ENCODE measurements at places on chromosomes 1 and 21.

GRCh38 chr1:48227165-48228013 is 4.9 kb downstream of the SLC5A9 start:
- peak; percentile 38 for DNase-seq

DNA sequence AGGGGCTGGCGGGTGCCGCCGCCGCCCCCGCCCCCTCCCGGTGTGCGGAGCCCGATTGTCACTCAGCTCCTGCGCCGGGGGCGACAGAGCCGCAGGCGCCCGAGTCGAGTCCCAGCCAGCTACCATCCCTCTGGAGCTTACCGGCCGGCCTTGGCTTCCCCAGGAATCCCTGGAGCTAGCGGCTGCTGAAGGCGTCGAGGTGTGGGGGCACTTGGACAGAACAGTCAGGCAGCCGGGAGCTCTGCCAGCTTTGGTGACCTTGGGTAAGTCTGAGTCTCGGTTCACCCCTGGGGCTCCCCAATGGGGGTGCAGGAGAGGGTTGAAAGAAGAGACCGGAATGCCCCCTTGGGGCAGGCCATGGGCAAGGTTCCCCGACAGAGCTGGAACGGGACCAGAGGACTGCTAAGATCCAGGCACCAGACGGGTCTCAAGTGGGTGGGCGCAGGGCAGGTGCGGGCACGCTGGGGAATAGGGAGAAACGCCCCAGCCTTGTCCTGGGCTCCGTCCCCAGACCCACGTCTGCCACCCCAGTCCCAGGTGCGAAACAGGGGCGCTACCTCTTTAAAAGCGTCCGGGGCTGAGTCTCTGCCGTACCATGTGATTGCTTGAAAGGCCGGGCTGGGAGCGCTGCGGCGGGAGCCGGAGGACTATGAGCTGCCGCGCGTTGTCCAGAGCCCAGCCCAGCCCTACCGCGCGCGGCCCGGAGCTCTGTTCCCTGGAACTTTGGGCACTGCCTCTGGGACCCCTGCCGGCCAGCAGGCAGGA is at the start of gene ADORA1:
Gene ADORA1 (plus strand): TSS at position 61 of the 765 bp plus-strand sequence. CDS start 1,116 bp downstream, outside the sequence.
- DNase-seq, result no peak

- DNase-seq, result no peak
Measured at GRCh38 chr1:219837274-219837993, 90.9 kb downstream of the SLC30A10 start.

- no peak for DNase-seq
Measured at GRCh38 chr1:232844791-232845190, 39.6 kb downstream of the MAP10 start.

DNA sequence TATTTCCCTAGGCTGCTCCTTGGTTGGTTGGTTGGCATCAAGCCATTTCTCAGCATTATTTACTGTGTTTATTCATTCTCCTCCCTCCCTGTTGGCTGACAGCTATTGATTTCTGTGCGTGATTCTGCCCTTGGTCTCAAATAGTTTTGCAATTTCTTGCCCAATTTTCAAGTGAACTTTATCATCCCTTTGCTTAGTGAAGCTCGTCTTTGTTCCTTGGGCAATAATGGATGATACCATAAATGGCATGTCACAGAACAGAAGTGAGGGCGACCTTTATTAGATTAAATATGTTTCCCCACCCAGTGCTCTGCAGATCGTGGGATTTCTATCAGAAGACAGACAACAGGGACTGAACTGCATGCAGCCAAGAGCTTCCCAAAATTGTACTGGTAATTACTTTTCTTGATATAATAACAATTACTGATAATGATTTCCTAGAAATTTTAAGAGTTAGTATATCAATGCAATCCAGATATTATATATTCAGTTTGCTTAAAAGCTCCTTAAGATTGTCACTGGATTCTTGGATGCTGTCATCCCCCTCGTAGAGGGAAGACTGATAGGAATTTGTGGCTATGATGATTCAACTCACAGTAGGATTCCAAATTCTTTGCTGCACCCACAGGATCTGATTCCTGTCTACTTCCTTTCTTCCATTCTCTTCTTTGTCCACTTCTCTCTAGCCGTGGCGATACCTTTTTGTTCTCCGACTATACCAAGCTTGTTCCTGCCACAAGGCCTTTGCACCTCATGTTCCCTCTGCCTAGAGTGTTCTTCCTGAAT is 122.1 kb upstream of the KAZN start:
- no peak for DNase-seq

DNA sequence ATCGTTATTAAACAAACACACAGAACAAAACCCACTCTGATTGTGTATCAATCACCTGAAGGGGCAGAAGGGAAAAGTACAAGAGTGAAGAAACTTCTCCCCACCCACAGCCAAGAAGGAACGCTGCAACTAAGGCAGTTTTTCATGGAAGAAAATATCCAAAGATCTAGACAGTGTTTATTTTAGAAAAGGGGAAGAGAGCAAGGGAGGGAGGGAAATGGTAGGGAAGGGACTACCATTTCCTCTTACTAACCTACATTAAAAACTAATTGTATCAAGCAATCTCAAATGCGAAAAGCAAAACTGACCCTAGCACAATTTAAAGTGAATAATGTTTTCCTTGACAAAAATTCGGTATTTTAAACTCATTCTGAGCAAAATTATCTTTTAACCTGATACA is 3.5 kb downstream of the NRIP1 start:
- no peak for DNase-seq

DNA sequence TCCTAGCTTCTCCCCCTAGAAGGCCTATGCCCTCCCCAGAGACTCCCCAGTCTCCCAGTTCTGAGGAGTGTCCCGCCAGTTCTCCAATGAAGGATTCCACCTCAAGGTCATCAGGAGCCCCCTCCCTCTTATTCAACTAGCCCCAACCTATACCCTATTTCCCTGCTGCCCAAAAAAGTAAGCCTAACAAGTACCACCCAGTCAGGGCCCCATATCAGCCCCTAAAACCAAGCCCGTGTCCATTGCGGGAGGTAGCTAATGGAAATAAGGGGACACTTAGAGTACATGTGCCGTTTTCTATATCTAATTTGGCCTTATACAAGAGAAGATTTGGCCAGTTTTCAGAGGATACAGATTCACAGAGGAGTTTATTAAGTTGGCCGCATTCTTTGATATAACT is 416.2 kb downstream of the MATN1 start:
- no peak for DNase-seq

- DNase-seq, result no peak
Measured at GRCh38 chr1:172360511-172360910, 60.0 kb upstream of the C1orf105 start.

- DNase-seq, result no peak
Measured at GRCh38 chr1:246875041-246876026, 56.4 kb downstream of the AHCTF1 start.

- no peak for DNase-seq
Measured at GRCh38 chr1:5734414-5734813, 257.8 kb downstream of the NPHP4 start.

DNA sequence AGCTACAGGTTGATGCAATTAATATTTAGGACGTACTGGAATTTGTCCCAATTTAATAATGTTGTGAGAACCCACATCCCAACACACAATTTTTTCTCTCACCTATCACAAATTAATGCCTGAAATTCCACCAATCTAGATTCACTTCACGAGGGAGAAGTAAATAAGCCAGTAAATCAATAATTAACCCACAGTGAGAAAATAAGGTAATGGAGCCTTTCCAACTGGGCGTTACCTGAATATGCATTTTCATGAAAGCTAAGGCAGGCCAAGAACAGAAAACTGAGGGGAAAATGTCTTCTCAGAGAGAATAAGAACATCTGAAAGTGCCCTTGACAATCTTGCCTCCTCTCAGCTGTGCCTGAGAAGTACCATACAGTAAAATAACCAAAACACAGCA is 240.8 kb upstream of the NR5A2 start:
- DNase-seq, result no peak

DNA sequence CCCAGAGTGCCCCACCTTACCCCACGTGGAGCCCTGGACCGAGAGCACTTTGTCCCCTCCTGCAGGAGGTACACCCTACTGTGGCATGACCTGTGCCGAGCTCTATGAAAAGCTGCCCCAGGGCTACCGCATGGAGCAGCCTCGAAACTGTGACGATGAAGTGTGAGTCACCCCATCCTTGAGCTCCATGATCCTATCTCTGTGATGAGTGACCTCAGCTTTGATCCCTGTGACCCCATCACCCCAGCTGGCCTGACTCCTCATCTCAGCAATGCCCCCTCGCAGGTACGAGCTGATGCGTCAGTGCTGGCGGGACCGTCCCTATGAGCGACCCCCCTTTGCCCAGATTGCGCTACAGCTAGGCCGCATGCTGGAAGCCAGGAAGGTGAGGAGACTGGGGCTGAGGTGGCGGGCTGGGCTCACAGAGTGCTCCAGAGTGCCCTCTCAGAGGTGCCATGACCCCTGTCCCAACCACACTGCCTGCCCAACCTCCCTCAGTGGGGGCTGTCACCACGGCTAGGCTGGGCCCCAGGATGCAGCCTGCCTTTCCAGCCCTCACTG is 16.2 kb upstream of the MPL start:
- no peak for DNase-seq

GRCh38 chr21:45045481-45045880 is 28.9 kb upstream of the ADARB1 start:
- DNase-seq, result no peak

- no peak for DNase-seq
Measured at GRCh38 chr1:54230507-54231339, 30.8 kb downstream of the MRPL37 start.

GRCh38 chr1:63454269-63454668 is 68.8 kb downstream of the ITGB3BP start:
- no peak for DNase-seq

DNA sequence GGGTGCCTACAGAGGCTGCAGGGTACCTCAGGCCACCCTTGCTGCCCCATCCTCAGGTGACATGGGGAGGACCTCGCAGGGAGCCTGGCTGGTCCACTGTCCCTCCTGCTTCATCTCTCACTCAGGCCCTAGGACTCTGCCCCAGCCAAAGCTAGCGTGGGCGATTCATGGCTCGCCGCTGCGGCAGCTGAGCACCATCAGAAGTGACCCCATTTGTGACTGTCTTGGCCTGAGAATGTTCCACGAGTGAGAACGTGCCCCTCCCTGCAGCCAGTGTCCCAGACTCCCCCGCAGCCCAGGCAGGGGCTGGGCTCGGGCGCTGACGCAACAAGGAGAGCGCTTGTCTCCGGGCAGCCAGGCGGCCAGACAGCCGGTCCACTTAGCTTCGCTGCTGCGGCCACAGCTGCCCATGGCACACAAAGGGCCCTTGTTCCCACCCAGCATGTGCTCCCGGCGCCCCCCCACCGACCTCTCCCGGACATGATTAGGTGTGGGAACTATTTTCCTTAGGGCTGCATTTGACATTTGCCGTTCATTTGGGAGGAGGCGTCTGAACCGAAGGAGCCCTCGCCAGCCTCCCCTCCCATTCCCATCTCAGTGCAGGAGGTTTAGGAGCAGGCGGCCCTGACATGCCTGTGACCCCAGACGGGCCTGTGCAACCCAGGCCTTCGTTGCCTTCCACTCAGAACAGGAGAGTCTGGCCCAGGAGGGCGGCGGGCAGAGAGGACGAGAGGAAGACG is 19.3 kb upstream of the POFUT2 start:
- DNase-seq, result no peak

DNA sequence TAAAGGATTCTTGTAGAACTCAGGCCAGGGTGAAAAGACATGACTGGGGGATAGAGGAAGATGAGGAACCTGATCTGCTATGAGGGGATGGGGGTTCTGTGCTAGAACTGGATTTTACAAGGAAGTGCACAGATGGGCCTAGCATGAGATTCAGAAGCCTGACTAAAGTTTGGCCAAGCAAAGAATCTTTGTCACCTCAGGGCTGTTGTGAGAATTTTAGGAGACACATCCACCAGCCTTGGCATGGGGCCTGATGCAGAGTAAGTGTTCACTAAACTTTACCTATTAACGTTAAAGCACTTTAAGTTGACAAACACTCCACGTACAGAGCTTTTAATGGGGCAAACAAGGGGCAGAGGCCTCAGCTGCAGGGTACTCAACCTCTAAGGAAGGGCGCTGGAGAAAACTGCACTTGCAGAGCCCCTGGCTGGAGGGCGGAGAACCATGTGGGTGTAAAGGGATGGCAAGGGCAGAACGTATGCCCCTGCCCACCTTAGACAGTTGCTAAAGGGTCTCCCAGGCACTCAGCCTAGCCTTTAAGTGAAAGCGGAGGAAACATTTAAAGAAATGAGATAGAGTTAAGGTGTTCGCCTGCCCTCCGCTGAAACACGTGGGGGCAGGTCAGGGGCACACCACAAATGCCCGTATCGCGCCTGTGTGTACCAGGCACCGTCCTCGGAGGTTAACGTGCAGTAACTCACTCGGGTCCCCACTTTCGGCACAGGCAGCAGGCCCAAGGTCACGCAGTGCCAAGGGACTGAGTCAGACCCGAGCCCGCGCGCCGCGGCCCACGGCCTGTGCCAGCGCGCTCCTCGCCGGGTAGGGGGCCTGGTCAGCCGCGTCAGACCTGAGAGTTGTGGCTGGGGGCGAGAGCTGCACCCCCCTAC is 990 bp upstream of the MRPS6 start:
- DNase-seq, result no peak

- DNase-seq, result no peak
Measured at GRCh38 chr1:29415861-29416260, 179.5 kb downstream of the PTPRU start.

GRCh38 chr1:159889821-159890252 is 10.1 kb downstream of the CFAP45 start:
- no peak for DNase-seq

DNA sequence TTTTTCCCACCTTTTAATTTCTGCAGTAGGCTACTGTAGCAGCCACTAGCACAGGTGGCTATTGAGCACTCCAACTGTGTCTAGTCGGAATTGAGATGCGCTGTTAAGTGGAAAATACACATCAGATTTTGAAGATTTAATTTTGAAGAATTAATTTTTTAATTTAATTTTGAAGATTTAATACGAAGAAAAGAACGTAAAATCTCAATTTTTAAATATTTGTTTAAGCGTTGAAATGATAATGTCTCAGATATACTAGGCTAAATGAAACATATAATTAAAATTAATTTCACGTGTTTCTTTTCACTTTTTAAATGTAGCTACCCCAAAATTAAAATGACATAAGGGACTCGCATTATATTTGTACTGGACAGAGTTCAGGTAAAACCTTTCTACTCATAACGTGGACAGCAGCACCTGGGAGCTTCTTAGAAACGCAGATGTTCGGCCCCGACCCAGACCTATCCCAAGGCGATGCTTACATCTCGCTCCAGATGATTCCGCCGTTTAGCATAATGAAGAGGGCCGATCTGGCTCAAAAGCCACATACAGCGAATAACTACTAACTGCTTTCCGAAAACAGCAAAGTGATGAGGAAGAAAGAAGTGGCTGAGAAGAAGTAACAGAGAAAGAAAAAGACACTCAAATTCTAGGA is 717 bp downstream of the CRYZL1 start:
- no peak for DNase-seq

DNA sequence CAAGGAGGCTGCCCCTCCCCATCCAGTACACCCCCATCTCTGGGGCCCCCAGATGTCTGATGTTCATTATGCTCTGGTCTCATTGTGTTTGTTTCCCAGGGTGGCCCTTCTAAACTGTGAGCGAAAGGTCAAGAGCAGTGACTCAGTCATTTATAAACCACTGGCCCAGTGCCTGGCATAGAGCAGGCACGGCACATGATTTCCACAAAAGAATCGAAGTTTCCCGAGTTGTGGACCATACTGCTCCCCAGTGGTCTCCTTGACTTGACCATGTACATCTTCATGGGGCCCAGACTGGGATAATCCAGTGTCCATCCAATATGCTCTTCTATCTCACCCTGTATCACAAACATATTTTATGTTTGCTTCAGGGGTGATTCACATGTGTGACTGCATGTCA is 153.3 kb downstream of the NR5A2 start:
- DNase-seq, result no peak

Data from CD4-positive, alpha-beta T cell (primary cell).